ENCODE measurements at places on chromosomes 5 and 9.

GRCh38 chr5:72133212-72133990 is 26.1 kb downstream of the MAP1B start:
- no peak for DNase-seq

- DNase-seq = no peak
Observed at GRCh38 chr5:125281667-125282066, 535.2 kb upstream of the ZNF608 start.

GRCh38 chr9:21923694-21924093 is 70.5 kb downstream of the CDKN2A start:
- DNase-seq = no peak

DNA sequence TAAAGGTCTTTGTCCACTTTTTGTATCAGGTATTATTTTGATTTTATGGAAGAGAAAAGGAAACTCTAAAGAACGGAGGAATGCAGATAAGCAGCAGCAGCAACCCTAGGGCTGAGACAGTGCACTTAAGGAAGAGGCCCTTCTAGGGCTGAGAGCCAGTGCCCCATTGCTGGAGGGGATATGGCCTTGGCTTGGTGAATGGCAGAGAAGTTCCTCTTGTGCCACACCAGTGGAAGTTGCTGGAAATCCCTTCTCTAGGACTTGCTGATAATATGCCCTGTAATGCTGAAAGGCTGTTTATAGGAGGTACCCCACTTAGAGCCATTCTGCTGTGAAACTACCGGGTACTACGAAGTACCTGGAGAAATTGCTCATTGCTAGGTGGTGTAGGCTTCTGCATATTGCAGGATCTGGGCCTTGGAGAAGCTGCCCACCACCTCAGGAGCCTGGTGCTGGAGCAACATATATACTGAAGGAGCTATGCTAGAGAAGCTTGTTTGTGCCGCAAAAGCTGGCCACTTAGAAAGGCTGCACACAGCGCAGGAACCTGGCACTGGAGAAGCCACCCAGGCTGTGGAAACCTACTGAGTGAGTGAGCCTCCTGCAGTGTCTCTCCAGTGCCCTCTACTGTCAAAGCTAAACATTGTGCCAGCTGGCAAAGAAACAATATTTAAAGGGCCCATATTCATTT is 9.6 kb upstream of the UBTD2 start:
- peak; percentile 68 for DNase-seq

DNA sequence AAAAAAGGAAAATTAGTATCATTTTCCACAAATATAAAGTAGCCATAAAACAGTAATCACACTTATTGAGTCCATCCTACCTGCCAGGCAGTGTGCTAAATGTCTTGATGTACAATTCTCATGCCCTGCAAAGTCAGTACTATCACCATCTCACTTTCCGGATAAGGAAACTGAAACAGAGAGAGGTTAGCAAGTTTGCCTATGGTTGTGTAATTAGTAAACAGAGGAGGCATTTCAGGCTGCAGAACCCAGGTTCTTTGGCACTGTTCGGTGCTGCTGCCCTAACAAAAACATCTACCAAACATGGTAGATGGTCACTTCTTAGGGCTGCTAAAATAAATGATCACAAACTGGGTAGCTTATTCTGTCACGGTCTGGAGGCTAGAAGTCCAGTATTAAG is 22.6 kb downstream of the PLAC8L1 start:
- DNase-seq = no peak

- DNase-seq = peak; percentile 72
Observed at GRCh38 chr9:16278326-16278999, 592.0 kb downstream of the BNC2 start.

- DNase-seq = peak; percentile 60
Observed at GRCh38 chr5:141420855-141421488, at the start of gene PCDHGA11. TSS of gene PCDHGA11 (plus strand) at chr5:141421051. CDS start at chr5:141421228, 177 bp downstream.

DNA sequence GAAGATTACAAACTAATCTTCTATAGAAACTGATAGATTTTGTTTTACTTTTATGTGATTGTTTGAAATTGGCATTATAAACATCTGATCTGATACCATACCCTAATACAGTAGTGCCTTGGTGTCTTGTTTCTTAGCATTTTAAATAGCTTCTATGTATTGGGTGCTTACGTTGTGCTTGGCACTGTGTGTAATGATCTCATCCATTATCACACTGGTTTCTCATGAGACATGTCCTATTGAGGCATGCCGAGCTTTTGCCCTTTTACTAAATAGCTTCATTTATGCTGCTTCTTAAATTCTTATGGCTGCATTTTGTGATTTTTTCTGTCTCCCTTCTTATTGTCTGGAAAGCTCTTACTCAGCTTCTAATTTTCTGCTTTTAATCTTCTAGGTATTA is 48.2 kb upstream of the TLR4 start:
- no peak for DNase-seq

GRCh38 chr5:53032188-53032587 is 43.0 kb downstream of the ITGA2 start:
- no peak for DNase-seq

GRCh38 chr5:171634511-171634910 is 151.1 kb upstream of the SMIM23 start:
- no peak for DNase-seq

GRCh38 chr9:13428766-13429165 is 149.3 kb upstream of the MPDZ start:
- no peak for DNase-seq
